Islet precursor cell (in vitro differentiated cells): ENCODE measurements at places on chromosomes 13 and 19.

- DNase-seq, result peak; percentile 78
Measured at GRCh38 chr13:110183910-110184309, 123.0 kb downstream of the COL4A1 start.

- peak; percentile 56 for DNase-seq
Measured at GRCh38 chr19:49020931-49021895, 2.9 kb downstream of the CGB3 start.

DNA sequence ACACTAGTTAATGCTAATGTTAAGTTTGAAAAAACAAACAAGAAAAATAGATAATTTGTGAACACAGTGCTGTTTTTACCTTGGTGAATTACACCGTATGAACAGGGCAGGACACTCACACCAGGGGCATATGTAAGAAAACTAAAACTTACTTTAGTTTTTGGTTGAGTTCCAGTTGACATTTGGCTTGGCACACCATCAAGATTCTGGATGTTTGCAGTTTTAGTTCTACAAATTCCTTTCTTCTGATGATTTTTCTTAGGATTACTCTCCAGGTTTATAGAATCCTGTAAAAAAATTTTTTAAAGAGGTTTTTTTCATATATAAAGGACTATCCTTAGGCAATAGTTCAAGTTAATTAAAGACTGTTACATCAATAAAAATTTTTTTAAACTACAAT is 238.5 kb upstream of the STARD13 start:
- DNase-seq, result no peak

DNA sequence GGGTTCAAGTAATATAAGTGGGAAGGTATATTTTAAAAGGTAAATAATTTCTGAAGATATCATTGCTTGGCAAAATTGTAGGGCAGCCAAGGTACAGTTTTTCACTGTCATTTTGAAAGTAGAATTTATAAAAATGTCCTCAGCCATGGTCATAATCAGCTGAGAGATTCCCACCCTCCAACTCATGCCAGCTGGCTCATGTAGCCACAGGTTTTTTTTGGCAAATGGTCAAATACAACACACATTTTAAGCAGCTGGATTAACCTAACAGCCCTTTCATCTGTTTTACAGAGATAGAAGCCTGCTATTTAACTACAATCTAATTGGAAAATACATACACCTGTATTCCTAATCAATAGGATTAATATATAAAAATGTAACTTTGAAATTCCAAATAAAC is 619.2 kb upstream of the SGCG start:
- DNase-seq, result no peak

GRCh38 chr13:109785892-109786450 is 412 bp downstream of the IRS2 start:
- DNase-seq, result no peak

DNA sequence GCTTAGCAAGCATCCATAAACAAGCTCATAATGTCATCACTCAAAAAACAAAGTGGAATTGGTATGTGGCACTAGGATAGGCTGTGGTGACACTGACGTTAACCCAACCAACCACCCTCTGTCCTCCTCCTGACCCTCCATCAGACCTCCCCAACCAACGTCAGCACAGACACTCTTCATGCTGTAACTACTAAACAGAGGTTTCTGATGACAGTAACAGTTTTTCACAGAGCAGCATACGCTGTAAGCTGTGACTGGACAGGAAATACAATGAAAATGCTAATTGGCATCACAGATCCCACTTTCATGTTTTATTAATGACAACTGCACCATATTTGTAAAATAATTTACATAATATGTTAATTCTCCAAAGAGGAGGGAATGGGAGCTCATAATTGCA is 238.0 kb downstream of the IRS2 start:
- no peak for DNase-seq

DNA sequence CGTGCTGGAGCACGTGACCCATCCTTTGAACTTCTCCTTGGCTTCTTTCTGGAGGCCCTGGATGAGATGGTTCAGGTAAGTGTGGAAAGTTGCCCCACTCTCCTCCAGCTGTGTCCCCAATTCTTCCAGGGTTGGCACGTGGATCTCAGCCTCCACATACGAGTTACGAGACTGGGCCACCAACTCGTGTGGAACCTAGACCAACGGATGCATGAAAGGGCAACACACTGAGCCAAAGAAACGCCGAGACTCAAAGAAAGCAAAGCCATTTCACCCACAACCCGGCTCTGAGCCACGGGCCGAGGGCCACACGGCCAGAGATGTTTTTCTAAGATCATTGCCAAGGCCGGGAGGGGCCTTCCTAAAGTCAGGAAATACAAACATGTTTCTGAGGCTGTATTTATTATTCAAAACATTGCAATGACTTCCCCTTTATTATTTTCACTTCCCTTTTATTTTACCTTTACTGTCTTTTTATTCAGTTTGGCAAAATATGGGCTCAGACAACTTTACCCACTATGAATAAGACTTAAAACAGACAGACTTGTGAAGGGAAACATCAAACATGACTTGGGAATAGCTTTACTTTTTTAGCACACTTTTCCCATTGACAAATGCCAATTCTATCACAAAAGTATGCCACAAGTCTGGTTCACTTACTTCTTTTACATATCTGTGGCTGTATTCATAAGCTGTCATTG is 94.6 kb downstream of the KL start:
- DNase-seq, result no peak

- DNase-seq, result no peak
Measured at GRCh38 chr19:4044990-4045465, 21.7 kb downstream of the ZBTB7A start.

DNA sequence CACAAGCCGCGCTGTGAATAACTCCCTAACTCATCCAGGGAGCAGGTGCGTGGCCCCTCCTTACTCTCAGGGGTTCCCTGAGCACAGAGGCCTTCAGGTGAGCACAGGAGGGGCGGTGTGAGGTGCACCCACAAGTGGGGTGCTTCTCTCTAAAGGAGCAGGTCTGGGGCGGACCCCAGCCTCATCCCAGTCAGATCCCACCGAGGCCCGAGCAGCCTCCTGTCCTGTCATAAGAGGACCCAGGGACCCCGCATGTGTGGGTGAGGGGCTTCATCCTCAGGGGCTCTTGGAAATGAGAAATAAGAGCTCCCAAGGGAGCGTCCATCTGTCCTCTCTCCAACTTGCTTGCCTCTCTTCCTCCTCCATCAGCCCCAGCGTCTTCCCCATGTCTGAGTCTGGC is 3.0 kb upstream of the LILRA5 start:
- DNase-seq, result no peak

GRCh38 chr19:20926796-20927195 is 3.7 kb downstream of the ZNF85 start:
- DNase-seq, result no peak

- no peak for DNase-seq
Measured at GRCh38 chr19:39252458-39252857, 3.8 kb upstream of the IFNL4 start.

DNA sequence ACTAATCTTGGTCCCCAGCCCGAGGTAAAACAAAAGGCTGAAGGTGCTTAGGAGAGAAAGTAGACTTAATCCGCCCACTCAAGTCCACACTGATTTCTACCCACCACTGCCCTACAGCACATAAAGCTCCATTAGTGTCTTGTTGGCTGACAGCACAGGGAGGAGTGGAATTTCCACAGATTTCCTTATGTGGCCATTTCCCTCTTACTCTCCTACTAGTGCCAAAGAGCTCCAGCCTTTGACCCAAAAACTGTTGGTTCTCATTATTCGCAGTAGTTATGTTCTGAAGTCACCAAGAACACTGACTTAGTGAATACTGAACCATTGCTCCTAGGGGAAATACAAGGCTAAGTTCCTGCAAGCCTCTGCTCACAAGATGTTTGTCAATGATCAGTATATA is 61.2 kb downstream of the RAB20 start:
- no peak for DNase-seq

- DNase-seq, result peak; percentile 83
Measured at GRCh38 chr19:3210347-3211017, 14.0 kb upstream of the CELF5 start.

GRCh38 chr13:51923983-51924539 is 62.3 kb downstream of the CCDC70 start:
- DNase-seq, result no peak

DNA sequence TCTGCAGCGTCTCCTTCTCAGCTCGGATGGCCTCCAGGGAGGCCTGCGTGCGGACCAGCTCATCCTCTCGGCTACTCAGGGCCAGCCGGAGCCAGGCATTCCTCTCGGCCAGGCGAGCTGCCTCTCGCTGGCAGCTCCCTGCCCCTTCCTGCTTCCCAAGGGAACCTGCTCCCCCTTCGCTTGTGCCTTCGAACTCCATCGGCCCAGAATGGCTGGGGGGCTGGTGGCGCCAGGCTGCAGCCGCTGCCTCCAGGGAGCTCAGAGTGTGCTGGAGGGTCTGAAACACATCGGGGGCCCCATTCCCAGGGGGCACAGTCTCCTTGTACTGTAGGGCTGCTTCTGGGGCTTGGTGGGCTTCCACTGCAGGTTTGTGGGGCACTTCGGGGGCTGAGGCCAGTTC is 2.0 kb downstream of the USHBP1 start:
- no peak for DNase-seq

DNA sequence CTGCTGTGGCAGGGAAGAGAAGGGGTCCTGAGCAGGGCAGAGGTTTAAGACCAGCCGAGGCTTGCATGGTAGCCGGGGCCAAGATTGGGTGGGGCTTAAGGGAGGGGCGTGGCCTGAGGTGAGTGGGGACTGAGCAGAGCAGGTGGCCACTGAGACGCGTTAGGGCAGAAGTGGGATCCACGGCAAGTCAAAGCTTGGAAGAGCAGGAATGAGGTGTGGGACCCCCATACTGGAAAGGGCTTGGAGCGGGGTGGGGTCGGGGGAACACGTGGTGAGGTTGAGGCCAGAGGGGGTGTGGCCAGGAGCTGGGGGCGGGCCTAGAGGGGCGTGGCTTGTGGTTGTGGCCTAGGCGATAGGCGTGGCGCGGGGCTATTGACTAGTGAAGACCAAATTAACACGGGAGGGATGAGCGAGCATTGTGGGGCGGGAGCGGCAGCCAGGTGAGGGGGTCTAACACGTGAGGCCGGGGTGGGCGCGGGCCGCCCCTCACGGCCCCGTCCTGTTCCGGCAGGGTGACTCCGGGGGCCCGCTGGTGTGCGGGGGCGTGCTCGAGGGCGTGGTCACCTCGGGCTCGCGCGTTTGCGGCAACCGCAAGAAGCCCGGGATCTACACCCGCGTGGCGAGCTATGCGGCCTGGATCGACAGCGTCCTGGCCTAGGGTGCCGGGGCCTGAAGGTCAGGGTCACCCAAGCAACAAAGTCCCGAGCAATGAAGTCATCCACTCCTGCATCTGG is 3.3 kb downstream of the CFD start:
- peak; percentile 71 for DNase-seq

- no peak for DNase-seq
Measured at GRCh38 chr13:42409075-42409474, 137.1 kb downstream of the AKAP11 start.

GRCh38 chr13:76937281-76937820 is 11.0 kb upstream of the ACOD1 start:
- DNase-seq, result no peak

GRCh38 chr13:39107561-39107960 is 69.3 kb downstream of the NHLRC3 start:
- DNase-seq, result no peak

DNA sequence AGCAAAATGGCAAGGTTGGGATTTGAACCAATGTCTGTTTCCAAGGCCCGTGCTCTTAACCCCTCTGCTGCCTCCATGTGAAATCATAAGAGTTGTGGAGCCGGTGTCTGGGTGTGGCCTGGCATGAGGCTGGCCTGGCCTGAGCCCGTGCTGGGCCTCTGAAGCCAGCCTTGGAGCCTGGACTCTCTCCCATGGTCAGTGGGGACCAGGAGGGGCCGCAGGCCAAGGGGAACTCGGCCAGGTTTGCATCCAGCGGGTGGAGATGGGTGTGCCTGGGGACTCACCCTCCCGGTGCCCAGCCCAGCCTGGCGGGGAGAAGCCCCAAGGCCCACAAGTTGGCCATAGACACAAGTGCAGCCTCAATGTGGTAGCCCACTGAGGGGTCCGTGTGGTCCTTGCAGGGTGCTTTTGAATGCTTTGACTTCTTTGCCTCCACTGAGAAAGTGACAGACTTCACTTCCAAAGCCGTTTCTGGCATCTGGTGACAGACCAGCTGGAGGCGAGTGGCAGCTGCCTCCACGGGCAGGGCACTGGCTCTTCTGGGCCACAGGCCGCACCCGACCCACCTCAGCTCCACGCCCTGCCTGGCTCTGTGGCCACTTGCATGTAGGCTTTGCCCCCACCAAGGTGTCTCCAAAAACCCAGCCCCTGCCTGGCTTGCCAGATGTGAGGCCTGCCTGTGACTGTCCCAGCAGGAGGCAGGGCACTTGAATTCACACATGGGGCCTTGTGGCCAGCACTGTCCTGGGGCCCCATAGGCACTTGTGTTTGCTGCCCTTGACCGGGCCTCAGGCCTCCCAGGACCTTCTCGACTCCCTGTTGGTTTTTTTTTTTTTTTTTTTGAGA is 26.2 kb upstream of the NCCRP1 start:
- DNase-seq, result no peak

GRCh38 chr13:95896301-95896700 is 156.9 kb downstream of the UGGT2 start:
- DNase-seq, result no peak

DNA sequence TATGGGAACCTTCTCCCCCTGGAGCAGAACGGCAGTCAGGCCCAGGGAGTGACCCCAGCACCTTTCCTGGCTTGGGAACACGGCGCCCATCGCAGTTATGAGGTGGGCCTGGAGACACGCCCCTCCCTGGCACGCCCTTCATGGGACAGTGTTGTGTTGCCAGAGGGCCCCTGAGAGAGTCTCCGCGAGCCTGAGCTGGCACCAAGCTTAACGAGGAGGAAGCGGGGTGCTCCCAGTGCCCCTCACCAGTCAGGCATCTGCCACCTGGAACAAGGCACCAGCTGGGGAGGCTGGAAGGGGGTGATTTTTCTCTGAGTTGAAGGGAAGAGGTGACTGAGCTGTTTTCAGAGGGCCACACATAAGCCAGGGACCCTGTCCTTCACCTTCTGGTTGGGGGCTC is 180.6 kb downstream of the KDM4B start:
- no peak for DNase-seq
